NCI-H1105 treated with DMSO at 0.1 percent for 48 hours (cell line): ENCODE measurements at places on chromosomes 1 and 21.

GRCh38 chr1:226883630-226884029 is 13.2 kb downstream of the PSEN2 start:
- no peak for DNase-seq

GRCh38 chr1:206907304-206907991 is 10.2 kb downstream of the IL24 start:
- DNase-seq, result no peak

DNA sequence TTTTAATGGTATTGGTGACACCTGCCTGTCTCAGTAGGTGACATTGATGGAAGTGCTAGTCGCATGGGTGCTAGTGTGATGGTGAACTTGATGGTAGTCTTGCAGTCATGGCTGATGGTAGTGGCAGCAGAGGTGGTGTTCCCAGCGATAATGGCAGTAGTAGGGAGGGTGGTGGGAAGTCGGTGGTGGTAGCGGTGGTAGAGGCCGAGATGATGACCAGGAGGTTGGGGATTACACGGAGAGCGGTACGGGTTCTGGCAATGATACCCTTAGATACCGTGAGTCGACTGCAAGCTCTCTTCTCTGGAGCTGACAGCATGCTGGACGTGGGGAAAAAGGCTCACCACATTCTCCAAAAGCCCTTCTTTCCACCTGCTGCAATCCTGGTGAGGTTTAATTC is 99.4 kb upstream of the SLC2A1 start:
- no peak for DNase-seq

- DNase-seq, result no peak
Measured at GRCh38 chr21:27060190-27060589, 93.3 kb upstream of the ADAMTS5 start.

GRCh38 chr1:215844266-215844665 is 277.2 kb downstream of the KCTD3 start:
- DNase-seq, result no peak

- DNase-seq, result no peak
Measured at GRCh38 chr1:156347331-156347730, 9.0 kb downstream of the TSACC start.

GRCh38 chr1:47388030-47388890 is 27.8 kb upstream of the FOXE3 start:
- DNase-seq, result no peak

DNA sequence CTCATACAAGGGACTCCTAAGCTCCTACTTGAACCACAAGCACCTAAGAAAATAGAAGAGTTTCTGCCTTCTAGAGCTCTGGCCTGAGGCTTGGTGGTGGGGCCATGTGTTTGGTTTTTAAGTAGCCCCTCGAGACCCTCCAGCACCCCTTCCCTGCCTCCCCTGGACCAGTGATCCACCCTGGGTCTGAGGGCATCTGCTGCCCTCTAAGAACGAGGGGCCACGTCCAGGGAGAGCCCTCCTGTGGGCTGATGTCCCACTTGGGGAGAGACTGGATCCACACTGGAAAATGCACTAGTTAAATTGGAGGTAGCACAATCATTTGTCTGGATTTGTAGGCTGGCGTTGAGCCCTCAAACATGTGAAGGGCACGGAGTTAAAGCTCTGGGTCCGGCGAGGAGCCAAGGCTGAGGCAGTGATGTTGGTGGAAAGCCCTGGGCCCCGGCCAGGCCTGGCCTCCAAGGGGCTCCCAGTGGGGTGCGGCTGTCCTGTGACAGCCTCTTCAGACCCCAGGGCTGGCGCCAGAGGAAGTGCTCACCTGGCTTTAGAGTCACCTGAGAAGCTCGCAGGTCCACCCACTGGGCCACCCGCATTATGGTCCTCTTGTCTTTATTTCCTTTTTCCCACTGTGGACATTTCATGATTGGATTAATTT is 65.2 kb downstream of the SLC37A1 start:
- no peak for DNase-seq

DNA sequence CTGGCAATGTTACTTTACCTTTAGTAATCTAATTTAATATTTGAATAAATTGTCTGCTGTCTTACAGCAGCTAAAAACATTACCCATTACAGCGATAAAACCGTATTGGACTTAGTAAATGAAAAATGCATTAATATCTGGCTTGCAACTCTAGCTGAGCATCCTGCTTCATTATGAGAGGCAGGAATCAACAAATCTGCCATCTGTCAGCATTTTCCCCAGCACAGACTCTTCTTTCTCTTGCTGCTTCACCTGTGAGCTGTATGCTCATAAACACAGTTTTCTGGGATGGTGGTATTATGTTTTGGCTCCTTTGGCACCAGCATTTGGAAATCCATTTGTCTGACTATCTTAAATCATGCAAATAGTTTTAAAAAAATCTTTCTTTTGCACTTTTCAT is 487.1 kb downstream of the KCNT2 start:
- DNase-seq, result no peak

DNA sequence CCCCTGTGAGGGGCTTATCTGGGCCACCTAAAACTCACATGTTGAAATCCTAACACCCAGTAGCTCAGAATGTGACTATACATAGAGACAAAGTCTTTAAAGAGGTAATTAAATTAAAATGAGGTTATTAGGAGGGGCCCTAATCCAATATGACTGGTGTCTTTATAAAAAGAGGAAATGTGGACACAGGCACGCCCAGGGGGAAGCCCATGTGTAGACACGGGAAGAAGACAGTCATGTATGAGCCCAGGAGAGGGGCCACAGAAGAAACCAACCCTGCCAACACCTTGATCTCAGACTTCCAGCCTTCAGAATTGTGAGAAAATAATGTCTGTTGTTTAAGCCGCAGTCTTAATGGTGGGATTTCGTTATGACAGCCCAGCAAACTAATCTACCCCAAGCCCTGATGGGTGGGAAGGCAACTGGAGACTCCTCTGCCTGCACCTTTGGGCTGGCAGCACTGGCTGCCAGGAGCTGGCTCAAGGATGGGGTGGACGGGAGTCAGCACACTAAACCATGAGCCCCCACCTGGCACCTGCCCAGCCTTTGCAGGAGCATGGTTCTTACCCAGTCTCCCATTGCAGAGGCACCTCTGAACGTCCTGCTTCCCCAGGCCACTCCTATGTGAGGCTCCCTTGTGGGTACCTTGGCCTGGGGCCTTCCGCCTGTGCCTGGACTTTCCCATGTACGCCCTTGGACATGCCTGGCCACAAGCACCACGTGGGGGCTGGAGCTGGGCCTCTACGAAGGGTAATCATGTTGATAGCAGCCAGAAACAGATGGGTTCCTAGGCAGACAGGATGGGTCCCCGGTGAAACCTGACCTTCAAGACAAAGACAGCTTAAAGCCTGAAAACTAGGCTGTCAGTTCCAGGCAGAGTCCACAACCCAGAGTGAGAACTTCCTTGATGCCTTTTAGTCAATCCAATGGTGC is 57.1 kb upstream of the DMRTB1 start:
- DNase-seq, result no peak

DNA sequence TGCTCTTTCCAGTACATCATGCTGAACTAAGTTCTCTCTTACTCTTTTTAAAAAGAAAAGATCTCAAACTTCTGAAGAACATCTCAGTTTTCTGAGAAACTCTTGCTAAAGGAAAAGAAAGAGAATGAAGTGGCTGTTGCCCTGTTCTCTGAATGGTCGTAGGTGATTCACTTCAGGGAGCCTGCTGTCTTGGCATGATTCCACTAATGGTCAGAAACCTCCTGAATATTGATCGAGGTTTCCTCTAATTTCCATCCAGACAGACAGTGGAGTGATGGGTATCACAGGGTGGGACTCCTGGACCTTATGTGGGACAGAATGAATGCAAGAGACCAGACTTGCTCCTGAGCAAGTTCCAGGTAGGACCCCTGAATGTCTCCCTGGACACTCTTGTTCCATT is 2.5 kb downstream of the FCRL2 start:
- no peak for DNase-seq

GRCh38 chr1:157429601-157430240 is 122.6 kb downstream of the FCRL5 start:
- no peak for DNase-seq

DNA sequence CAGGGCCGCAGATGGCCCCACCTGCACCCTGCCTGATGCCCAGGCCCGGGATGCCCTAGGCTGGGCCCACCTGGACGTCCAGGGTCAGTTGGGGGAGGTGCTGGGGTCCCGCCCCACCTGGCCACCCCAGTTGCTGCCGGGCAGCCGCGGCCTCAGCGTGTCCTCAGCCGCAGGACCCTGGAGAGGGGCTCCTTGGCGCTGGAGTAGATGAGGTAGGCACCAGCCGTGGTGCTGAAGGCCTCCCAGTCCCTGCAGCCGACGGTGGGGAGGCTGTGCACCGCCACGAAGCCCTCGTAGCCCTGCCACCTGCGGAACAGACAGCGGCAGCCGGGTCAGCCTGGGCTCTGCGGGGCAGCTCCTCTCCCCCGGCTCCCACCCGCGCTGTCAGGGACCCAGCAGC is 40.4 kb downstream of the KRTAP10-1 start:
- DNase-seq, result no peak

- DNase-seq, result peak; percentile 33
Measured at GRCh38 chr21:44874497-44875315, 1.2 kb upstream of the PTTG1IP start.

DNA sequence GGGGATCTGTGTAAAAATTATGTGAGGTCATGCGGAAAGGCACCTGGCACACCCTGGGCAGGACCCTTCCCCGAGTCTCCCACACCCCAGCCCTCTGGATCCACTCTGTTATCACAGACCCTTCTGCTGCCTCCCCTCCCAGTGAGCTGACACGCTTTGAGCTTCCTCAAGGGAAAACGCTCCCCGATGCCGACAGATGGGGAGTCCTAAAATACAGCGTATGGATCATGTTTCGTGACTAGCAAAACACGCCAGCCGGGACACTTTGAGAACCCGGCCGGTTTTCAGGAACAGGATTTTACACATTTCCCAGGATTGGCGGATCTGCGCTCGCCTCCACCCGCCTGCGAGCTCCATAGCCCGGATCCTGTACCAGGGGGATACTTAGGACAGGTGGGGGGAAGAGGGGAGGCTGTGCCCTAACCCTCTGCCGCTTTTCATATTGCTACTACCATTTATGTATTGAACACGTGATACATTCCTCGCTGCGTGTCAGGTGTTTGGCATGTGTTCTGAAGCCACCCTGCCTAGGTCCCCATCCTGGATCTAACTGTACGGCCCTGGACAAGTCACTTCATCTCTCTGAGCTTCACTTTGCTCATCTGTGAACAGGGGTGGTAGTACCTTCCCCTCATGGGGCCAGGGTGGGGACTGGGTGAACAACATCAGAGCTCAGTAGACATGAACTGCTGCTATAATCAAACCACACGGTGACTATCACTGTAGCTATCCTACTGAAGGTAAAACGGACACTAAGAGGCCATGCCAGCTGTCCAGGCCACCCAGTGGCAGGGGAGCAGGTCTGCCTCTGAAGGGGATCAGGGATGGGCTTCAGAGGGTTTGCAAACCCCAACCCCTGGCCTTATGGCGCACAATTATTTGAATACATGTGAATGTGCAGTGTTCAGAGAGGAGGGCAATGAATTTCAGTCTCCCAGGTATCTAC is 63.2 kb downstream of the SSBP3 start:
- no peak for DNase-seq

GRCh38 chr1:190205713-190206112 is 272.0 kb downstream of the BRINP3 start:
- DNase-seq, result no peak

GRCh38 chr1:236608930-236609726 is 4.8 kb upstream of the HEATR1 start:
- DNase-seq, result peak; percentile 52

DNA sequence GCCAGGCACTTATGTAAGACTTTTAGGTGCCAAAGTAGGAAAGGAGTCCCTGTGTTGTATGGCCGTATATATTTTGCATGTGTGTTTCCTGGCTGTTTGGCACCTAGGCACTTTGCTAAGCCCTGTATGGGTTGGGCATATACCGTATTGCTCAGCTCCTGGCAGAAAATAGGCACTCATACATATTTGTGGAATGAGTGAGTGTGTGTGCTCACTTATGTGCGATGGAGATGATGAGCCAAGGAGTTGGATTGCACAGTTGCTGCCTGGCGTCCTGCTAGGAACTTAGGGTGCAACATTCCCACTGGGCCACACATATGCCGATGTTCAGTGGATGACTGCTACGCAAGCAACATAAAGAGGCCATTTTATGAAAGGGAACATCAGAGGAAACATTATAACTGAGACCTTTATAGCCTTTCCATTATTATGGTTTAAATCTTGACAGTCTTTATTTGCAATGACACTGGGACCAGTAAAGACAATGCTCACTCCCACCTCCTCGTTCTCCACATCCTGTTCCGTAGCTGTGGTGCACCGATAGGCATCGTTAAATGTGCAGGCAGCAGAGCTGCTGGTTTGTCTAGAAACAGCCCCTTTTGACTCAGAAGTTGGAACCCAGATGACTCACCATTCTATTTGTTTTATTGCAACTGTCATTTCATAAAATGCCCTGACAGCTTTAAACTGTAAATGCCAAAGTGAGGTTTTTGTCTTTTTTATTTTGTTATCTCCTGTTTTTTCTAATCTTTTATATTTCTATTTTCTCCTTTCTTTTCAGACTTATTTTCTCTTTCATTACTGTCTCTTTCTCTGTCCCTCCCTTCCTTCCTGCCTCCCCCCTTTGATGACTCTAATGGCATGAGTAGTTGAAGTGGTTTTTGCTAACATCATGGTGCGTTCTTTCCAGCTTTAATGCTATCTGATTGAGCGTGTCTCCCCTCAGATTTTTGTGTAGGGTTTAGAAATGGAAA is 36.1 kb downstream of the PEX14 start:
- no peak for DNase-seq

GRCh38 chr1:92691925-92692324 is 93.0 kb downstream of the EVI5 start:
- no peak for DNase-seq

- no peak for DNase-seq
Measured at GRCh38 chr1:154463512-154463990, 38.5 kb upstream of the TDRD10 start.

- no peak for DNase-seq
Measured at GRCh38 chr1:57202241-57202640, 221.6 kb downstream of the DAB1 start.

GRCh38 chr21:45016406-45017038 is 57.9 kb upstream of the ADARB1 start:
- no peak for DNase-seq

DNA sequence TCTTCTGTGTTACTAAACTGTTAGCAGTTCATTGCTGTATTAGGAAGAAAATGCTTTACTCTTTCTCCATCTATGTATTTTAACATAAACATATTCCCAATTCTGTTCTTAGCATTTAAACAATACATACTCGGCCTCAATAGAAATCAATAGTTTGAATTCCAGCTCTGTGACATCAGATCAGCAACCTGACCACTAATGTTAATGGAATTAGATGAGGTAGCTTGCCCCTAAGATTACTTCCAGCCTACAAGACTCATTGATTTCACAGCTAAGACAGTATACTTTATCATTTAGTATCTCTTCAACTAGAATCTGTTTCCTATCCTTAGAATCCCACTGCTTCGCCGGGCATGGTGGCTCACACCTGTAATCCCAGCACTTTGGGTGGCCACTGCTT is 38.9 kb downstream of the EPRS1 start:
- DNase-seq, result no peak
